ENCODE measurements at places on chromosomes 12 and 14.

DNA sequence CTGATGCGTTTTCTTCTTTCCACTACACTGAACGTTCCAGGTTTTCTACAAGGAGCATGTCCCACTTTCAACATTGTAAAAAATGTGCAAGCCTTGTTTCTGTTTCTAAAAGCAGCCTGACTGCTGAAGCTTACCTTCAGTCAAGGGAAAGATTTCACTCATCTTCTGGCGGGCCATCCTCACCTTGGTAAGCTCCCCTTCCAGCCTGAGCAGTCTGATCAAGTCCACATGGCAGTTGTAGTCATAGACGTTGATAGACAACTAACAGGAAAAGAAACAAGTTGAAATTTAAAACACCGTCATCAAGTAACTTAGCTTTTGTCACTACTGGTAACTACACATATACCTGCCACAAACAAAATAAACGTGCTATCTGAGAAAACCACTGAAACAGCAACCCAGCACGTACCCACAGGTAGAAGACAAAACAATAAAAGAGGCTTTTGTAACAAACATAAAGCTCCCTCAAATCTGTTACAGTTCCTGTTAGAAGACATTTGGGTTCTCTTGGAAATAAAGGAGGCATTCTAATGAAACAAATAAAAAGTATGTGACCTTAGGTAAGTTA is 11.9 kb downstream of the SART3 start:
- no peak for DNase-seq

DNA sequence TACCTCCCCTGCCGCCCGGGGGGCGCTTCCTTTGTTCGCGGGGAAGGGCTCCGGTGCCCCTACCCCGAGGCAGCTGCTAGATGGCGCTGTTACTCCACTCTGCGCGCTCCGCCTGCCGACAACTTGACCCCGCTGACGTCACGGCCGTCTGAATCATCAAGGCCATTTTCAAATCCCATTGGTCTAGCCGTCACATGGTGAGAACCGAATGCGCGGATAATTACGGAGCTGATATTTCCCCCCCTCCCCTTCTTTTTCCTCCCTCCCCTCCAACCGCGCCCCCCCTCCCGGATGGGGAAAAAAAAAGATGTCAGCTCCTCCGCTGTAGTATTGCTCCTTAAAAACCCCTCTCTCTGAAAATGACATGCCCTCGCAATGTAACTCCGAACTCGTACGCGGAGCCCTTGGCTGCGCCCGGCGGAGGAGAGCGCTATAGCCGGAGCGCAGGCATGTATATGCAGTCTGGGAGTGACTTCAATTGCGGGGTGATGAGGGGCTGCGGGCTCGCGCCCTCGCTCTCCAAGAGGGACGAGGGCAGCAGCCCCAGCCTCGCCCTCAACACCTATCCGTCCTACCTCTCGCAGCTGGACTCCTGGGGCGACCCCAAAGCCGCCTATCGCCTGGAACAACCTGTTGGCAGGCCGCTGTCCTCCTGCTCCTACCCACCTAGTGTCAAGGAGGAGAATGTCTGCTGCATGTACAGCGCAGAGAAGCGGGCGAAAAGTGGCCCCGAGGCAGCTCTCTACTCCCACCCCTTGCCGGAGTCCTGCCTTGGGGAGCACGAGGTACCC is at the start of gene HOXC10:
HOXC10 (plus strand) TSS at position 246 of the 791 bp plus-strand sequence; CDS start at position 360, 114 bp downstream.
- peak; percentile 99 for DNase-seq

DNA sequence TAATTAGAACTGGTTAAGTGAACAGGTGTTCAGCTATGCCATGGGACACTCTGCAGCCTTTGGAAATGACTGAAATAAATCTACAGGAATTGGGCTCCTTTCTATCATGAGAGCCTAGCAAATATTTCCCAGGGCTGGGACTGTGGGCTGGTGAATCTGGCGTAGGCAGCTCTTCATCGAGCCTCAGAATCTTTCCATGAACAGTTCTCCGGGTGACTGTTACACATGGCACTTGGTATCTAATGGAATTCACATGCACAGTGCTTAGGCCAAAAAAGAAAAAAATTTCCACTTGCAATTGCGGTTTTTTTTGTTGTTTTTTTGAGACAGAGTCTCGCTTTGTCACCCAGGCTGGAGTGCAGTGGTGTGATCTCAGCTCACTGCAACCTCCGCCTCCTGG is 32.1 kb downstream of the PRKAB1 start:
- no peak for DNase-seq

DNA sequence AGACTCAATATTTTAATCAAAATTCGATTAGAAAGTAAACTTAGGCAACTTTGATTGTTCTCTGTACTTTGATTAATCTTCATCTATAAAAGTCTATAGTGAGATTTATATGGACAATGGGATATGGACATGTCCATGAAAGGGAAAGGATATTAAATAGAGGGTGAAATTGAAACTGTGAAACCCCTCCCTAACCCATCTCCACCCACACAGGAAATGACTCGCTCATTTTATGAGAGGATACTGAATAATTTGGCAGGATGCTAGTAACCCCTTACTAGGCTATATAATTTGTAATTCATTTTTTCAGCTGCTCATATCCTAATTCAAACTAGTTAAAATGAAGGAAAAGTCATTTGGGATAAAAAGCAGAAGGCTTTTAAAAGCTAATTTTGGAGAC is 328.0 kb upstream of the ATP2B1 start:
- no peak for DNase-seq

GRCh38 chr12:46677749-46678148 is 148.0 kb downstream of the SLC38A4 start:
- peak; percentile 23 for DNase-seq

DNA sequence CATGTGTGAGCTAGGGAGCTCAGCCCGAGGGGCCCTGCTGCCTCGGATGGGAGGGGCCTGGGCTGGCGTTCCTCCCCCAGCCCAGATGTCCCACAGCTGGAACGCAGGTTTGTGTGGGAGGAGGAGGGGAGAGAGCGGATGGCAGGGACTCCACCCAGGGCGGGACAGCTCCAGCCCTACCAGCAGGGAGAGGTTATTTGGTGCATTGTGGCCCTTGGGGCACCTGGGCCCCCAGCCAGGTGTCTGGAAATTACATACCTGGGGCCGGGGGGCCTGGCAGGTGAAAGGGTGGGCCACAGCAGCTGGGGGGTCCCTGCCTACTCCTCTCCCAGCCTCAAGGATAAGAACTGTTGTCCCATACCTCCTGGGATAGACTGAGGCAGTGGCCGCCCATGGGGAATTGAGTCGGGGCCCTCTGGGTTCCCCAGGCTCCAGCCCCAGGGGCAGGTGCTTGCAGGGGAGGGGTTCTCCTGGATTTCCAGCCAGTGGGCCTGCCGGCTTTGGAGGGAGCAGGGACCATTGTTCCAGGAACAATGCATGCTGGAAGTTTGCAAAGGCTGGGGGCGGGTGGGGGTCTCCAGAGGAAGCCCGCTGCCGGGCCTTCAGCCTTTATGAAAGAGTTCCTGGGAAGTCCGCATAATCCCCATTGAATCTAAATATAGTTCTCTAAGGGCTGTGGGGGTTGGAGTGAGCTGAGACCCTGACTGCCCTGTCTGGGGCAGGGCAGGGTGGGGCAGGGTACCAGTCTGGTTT is 1.2 kb downstream of the KIF26A start:
- DNase-seq, result no peak

DNA sequence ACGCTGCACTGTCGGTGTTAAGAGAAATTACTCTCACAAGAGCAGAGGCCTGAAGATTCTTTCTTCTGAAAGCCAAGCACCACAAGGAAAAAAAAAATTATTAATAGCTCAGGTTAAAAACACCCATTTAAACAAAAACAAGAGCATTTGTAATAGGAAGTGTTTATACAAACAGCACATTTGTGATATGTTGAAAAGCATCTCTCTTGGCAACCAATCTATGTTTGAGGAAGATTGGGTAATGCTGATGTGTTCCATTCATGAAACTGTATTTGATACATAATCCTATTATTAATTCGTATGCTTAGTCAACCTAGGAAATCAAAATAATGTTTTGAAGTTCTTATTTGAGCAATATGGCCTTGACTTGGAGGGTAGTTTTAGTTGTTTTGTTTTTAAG is 36.5 kb downstream of the SSPN start:
- no peak for DNase-seq

DNA sequence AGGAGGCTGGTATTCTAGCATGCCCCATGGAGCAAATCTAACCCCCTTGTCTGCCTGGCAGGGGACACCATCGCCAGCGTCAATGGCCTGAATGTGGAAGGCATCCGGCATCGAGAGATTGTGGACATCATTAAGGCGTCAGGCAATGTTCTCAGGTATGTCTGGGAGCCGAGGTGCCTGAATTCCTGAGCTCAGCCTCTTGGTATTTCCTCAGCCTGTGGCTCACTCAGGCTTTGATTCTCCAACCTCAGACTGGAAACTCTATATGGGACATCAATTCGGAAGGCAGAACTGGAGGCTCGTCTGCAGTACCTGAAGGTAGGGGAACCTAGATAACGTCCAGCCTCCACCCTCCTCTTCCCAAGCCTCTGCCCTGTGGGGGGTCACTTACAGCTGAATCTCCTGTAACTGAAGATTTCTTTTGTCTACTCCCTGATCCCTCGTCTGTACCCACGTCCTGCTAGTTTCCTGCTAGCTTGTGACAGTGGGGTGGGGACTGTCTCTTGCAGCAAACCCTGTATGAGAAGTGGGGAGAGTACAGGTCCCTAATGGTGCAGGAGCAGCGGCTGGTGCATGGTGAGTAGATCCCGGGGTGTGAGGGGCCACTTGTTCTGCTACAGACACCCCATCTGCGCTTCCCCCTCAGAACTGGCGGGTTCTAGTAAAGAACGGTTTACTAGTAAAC is 7.0 kb downstream of the TAMALIN start:
- DNase-seq, result no peak
